ENCODE measurements at places on chromosomes 5 and 9.

DNA sequence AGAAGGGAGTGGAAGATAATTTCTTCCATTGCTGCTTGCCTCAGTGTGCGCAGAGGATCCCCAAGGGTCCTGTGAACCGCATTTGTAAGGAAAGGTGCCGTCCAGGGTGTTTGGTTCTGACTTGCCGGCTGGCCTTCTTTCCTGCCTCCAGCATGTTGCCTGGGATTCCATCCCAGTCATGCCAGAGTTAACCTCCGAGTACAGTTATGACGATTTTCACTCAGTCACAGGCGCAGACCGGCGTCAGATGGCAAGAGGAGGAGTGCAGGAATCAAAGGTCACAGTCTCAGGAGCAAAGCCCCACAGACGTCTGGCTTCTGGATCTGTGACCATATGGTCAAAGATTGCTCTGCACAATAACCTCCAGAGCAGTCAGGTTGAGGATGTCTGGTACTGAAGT lies 5.9 kb upstream of the GADD45G start:
- no peak for DNase-seq

GRCh38 chr9:129725795-129726251 lies 27.0 kb downstream of the PTGES start:
- no peak for DNase-seq

GRCh38 chr5:93130624-93131490 lies 450.2 kb downstream of the NR2F1-AS1 start:
- no peak for DNase-seq

DNA sequence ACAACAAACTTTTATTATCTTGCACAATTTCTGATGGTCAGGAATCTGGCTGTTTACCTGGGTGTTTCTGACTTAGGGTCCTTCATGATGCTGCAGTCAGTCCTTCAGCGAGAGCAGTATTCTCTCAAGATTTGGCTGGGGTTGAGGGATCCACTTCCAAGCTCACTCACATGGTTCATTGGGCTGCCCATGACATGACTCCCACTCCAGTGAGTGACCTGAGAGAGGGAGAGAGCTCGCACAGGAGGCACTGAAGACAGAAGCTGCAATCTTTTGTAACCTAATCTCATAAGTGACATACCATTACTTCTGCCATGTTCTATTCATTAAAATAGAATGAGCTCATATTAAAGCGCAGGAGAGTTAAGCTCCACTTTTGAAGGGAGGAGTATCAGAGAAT lies 212.6 kb downstream of the SPATA31D1 start:
- DNase-seq = no peak

DNA sequence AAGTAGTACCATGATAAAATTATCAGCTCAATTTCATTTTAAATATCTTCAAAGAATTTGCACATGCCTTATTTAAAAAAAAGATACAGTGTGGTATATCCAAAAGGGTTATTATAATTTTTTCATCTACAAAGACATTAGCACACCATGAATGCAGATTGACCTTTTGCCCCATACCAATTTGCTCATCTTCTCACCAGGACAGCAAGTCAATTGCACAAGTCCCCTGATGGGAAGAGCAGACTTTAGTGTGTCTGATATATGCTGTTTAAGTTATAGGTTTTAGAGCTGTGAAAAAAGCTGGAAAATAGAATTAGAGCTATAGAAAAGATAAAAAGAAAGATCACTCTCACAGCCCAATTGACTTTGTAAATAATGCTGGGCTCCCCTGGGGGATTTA lies 325.8 kb upstream of the CDH6 start:
- DNase-seq = no peak

DNA sequence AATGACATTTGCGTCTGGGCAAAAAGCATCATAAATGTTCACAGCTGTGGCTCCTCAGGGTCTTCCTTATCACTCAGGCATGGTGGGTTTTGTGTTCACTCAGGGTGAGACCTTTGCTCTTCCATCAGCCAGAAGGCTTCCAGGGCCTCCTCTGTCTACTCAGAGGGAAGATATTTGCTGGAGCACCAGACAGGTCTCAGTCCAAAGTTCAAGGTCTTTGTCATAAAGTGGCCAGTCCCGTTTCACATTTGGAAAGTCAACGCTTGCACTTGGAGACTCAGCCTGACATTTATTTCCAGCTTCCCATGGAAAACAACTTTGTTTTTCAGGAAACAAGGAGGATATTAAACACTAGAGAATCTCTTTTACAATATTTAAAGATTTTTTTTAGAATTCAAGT lies 12.2 kb upstream of the CARTPT start:
- no peak for DNase-seq

DNA sequence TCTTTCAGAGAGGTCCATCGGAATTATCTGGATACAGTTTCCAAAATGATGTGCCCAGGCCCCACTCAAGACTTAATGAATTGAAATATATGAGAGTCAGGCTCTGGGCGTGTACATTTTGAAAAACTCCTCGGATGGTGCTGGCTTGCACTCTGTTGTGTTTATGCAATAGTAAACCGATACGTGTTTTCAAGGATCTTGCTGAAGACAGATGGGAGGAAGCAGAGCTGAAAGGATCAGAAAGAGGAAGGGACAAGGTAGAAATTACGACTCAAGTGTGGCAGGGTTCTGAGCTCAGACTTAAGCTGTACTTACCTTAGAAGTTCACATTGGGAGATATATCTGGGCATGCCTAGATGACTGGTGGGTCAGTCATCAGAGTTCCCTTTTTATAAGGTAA lies 13.7 kb upstream of the STOM start:
- DNase-seq = no peak

DNA sequence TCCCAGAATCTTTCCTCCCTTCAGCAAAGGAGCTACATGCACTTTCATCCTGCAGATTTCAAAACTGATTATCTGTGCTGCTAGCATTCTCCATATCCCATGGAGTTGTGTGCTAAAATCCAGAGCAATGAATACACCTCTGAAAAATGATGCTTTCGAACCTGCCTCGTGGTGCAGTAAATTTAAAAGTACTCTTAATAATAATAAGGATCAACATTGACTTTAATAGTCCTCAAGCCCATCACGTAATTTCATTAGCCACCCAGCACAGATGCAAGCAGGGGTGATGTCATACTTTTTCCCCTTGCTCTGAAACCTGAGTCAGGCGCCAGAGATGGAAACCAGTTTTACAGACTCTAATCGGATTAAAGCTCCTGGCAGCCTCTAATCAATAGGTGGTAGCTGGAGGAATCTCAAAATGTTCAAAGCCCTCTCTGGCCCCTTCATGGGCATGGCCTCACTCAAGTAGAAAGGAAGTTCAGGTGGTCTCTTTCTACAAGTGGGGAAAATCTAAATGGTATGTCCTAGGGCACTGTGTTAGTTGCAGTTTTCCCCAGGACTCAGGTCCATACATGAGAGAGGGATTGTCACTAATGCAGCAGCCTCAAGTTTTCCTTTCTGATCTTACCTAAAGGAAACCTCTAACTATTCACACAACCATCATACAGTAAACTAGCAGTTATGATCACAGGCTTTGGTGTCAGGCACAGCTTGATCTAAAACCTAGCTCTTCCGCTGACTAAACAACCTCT lies 221.6 kb upstream of the SLC30A5 start:
- DNase-seq = no peak

DNA sequence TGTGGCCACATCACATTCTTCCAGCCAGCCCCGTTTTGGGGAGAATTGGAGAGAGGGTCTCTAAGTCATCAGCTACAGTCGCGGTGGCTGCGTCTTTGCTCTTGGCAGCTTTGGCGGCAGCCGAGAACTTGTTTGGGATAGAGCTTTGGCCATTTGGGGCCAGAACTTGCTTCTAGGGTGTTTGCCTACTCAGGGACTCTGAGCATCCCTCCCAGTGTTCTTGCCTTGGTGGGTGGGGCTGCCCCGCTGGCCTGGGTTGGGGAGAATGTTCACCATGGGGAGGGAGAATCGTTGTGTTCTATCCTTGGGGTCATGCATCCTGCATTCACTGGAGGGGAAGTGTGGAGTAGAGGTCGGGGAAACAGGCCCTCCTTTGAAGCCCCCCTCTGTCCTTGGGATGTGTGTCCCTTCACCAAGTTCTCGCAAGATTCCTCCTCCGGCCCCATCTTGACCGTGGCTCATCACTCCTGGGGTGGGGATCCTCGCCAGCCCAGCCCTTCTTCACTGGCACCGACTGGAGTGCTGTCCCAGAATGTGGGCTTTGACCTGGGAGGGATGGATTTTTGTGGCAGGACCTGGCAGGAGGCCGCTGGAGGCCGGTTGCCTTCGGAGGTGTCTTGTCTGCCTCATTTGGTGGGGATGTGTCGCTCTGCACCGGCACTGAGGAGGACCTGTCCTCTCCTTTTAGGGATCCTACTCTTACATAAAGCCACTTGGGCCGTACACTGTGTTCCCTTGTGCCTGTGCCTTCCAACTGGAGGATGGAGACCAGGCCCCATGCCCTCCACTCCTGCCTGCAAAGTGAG lies 3.5 kb downstream of the PHF2 start:
- DNase-seq = no peak

DNA sequence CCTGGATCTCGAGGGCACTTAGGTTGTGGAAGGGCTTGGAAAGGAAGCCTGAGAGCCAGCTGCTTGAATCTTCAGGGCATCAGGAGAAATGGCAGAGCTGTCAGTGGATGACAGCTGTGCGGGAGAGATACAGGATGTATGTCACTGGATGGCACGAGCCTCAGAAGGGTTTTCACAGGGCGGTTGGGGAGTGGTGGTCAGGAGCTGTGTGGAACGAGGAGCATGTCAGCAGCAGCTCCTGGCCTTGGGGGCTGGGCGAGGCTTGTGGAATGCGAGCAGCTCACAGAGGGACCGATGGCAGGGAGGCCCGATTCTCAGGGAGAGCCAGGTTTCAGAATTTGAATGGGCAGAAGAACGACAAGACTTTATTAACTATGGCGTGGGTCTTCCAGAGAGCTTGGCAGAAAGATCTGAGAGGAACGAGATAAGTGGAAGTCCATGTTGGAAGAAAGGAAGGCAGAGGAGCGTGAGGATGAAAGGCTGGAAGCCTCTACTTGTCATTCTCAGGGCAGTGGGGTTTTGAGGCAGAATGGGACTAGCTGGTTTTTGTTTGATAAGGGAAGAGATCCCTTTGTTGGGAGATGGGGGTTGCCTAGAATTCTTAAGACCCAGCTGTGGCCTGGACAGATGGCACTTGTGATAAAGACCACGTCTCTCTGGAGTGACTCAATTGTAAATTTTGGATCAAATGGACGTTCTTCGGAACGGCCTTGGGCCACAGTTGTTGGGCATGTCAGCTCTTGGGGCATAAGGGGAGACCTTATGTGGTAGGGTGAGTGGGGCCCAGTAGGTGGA lies 60.3 kb downstream of the SNX30 start:
- no peak for DNase-seq

DNA sequence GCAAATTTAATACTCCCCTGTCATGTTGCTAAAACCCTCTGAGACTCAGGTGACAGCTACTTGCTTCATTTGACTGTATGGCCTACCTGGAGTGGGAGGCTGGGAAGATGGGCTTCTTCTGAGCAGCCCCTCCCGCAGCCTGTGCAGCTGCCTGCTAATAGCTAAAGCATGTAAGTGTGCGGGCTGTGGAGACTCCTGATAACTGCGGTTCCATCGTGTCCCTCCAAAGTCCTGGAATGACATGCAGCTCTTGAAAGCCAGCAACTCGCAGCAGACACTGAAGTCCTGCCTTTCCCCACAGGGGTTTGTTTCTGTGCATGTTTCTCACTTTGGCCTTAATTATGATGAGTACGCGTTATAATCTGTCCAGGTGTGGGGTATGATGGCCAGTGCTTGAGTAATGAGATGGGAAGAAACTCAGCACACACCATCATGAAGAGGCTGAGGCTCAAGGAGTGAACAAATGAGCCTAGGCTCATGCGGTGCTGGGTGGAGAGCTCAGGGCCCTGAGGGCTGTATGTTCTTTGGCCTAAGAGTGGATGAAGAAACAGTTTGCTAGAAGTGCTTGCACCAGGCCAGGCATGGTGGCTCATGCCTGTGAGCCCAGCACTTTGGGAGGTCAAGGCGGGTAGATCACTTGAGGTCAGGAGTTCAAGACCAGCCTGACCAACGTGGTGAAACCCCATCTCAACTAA lies 119.1 kb downstream of the DOCK2 start:
- DNase-seq = no peak

- DNase-seq = no peak
Observed at GRCh38 chr5:43646992-43647391, 44.0 kb downstream of the NNT start.

GRCh38 chr5:1895739-1896420 lies 13.2 kb upstream of the IRX4 start:
- no peak for DNase-seq

DNA sequence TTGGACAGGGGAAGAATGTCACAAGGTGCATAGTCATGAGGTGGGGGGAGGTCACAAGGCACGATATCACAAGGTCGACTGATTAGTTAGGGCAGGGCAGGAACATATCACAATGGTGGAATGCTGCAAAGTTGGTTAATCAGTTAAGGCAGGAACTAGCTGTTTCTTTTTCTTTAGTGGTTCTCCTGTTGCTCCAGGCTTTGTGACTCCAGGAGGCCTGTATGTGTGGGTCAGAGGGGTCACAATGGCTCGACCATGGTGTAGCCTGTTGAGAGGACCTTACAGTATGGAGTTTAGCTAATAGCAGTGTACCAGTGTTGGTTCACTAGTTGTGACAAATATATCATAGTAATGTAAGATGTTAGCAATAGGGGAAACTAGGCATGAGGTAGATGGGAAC lies 12.4 kb upstream of the FSD1L start:
- no peak for DNase-seq

DNA sequence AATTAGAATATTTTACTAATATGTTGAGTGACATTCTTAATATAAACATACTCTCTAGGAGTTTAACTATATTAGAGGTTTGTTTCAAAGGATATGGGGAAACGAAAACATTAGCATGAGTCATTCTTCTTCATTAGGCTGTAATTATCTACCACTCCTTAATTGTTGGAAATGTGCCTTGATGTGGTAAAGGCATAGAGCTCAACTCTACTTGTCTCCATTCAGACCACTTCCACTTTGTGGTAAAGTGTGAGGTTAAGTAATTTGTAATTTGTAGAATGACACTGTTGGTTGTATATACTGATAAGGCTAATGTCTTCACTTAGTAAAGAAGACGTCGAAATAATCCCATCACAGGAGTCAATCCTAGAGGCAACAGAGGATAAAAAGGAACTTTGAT lies 58.1 kb downstream of the HAPLN1 start:
- no peak for DNase-seq

- no peak for DNase-seq
Observed at GRCh38 chr9:102035929-102036328, 297.5 kb upstream of the GRIN3A start.

DNA sequence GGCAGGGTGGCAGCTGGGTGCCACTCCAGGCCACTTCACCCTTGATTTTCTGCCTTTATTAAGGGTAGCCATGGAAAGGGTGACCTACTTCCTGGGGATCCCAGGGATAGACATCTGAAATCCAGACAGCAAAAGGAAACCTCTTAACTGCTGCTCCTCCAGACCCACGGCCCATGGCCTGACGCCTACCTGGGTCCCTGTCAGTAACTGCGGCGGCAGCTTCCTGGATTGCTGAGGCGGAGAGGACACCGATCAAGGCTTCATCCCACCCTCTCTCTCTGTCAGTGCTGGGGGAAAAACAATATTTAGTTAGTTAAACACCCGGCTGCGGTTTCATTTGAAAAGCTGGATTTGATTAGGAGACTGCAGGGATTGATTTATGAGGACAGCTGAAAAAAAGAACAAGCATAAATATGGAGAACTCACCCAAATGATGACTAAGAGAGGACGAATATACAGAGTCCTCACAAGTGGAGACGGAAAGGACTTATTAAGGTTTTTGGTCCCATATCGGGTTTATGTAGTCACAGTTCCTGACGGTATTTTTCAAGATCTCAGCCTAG lies 158.7 kb upstream of the KLF4 start:
- no peak for DNase-seq

- DNase-seq = no peak
Observed at GRCh38 chr5:34680896-34681295, 24.8 kb downstream of the RAI14 start.

- DNase-seq = no peak
Observed at GRCh38 chr9:133977421-133978201, 14.5 kb downstream of the VAV2 start.

Measured in esophagus squamous epithelium (tissue), 5 donors.